EH (cell line): ENCODE measurements at places on chromosomes 1 and 21.

DNA sequence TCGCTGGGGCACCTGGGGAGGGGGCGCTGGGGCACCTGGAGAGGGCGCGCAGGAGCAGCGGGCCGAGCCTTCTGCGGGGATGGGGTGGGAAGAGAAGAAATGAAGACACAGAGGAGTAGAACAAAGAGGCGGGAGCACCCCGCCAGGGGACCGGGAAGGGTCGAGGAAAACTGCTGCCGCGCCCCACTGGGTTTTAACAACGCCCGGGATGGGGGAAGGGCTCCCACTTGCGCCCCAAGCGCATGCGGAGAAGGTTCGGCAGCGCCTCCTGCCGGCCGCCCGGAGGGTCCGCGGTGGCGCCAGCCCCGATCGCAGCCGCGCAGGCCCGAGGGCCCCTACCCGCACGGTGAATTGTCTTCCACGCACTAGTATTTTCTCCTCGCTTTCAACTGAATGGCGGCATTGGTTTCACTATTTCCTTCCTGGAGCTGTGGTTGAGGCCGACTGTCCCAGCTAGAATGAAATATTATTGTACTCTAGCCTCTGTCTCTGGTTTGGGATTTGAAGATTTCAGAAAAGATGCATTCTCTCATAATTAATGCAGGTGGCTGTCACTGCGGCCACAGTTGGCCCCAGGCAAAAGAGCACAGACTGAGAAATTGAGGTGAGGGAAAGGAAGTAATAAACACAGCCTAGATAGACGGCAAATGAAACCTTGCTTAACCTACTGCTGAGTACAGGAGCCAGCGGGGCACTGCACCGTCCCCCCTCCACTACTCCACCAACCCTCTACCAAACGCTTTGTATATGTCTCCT lies 57.3 kb downstream of the MAB21L3 start:
- peak; percentile 56 for DNase-seq

DNA sequence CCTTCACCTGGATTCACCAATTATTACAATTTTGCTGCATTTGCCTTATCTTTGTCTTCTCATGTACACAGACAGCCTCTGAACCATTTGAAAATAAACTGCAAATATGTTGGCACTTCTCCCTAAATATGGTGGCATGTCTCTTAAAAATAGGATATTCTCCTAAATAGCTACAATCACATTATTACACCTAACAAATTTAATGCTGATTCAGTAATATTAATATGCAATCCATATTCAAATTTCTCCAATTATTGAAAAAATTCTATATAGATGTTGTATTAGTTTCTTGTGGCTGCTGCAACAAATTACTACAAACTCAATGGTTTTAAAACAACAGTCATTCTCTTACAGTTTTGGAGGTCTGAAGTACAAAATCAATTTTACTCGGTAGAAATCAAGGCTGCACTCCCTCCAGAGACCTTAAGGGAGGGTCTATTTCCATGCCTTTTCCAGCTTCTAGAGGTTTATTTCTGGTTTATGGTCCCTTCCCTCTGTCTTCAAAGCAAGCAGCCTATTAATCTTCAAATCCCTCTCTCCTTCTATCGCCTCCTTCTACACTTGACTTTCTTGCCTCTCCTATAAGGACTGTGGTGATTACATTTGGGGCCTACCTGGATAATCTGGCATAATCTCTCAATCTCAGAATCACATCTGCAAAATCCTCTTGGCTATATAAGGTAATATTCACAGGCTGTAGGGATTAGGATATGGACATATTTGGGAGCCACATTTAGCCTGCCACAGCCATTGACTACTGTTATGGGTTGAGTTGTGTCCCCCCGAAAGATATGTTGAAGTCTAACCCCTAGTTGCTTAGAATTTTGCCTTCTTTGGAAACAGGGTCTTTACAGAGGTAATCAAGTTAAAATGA lies 52.5 kb upstream of the BOLA1 start:
- DNase-seq, result no peak

- DNase-seq, result no peak
Observed at GRCh38 chr1:25135909-25136308, 96.4 kb downstream of the SYF2 start.

GRCh38 chr1:34879230-34879629 lies 19.7 kb upstream of the SMIM12 start:
- DNase-seq, result no peak

DNA sequence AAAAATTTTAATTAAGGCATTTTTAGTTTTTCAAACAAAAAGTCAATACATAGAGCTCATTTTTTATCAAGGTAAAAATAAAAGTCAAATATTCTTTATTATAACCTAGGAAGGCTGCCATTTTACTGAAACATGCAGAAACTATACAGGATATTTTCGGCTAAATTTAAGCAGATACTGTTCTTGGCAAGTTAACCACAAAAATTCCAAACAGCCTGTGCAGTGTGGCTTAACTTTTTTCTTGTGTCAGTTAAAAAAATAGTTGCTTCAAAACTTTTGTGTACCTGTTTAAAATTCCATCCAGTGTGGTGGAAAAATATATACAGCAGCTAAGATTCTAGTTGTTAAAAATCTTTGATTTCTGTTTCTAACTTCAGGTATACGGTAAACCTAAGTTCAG lies 135.0 kb downstream of the ATP5PO start:
- peak; percentile 61 for DNase-seq

DNA sequence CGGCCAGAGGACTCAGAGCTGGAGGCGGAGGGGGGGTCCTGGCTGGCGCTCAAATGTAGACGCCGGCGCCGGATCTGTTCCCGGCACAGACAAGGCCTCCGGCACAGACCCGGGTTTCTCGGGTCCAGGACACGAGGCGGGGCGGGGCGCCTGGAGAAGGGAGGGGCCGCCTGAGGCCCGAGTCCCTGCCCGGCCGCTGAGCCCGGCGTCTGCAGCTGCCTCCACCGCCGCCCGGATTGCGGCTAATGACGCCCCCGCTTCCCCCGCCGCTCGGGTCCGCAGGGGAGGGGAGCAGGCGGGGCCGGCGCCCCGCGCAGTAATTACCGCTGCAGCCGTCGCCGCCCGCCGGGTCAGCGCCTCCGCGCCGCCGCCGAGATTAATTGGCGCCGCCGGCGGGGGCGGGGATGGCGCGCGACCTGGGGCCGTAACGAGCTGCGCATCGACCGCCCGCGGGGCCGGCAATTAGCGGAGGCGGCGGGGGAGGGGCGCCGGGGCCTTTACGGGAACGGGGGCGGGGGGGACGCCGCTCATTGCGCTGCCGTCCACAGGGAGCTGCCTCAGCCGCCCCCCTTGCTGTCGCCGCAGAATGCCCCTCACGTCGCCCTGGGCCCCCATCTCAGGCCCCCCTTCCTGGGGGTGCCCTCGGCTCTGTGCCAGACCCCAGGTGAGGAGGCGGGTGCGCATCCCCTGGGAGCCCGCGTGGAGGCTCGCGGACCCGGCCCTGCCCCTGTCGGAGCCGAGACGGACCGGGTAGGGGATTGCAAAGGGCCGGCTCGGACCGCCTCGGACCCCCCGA lies 17.3 kb downstream of the NOC2L start:
- peak; percentile 89 for DNase-seq
